ENCODE measurements at places on chromosomes 12 and 14.

DNA sequence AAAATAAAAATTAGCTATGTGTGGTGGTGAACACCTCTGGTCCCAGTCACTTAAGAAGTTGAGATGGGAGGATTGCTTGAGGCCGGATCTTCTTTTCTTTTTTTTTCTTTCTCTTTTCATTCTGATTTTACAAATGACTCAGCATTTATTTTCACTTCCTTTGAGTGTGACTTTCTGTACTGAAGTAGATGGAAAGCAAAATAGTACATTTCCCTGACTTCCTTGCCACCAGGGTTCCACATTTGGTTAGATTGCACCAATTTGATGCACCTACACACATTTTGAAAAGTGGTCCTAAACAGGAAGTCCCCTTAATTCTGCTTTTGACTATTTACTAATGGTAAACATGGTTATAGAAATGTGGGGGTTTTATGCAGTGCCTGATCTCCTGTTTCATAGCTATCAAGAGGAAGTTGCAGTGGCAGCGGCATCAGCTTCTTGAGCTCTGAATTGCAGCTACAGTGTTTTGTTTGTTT is 13.0 kb upstream of the LEMD3 start:
- no peak for DNase-seq

DNA sequence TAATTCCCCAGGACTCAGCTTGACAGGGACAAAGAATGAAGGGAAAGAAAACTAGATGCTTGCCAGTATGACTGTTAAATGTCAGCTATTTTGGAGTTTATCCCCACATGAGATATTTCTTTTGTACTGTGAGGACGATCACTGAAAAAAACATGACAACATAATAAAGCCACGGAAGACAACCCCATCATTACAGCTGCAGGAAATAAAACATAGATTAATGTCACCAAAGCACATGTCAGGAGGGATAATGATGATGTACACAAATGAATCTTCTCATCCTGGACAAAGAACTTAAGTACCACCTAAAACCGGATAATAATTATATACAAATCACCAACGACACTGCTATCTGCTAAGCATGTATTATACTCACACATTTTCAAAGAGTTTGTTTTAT is 84.6 kb upstream of the GRIP1 start:
- no peak for DNase-seq

GRCh38 chr14:36905272-36905888 is 243.7 kb downstream of the PAX9 start:
- DNase-seq: no peak

DNA sequence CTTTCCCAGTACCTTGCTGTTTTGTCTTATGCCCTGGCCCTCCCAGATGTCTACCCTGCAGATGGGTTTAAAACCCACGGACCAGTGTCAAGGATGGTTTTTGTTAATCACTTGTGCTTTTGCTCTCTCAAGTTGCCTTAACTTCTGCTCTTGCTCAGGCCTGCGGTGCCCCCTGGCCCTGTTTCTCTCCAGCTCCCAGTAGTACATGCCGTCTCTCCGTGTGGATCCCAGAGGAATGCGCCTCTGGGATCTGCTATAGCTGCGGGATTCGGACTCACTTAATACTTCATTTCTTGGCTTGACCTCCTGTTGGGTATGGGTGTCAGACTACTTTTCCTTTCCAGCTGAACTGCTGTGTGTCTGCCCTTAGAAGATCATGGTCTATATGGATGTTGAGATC is 14.5 kb downstream of the PLEKHG3 start:
- DNase-seq: no peak

DNA sequence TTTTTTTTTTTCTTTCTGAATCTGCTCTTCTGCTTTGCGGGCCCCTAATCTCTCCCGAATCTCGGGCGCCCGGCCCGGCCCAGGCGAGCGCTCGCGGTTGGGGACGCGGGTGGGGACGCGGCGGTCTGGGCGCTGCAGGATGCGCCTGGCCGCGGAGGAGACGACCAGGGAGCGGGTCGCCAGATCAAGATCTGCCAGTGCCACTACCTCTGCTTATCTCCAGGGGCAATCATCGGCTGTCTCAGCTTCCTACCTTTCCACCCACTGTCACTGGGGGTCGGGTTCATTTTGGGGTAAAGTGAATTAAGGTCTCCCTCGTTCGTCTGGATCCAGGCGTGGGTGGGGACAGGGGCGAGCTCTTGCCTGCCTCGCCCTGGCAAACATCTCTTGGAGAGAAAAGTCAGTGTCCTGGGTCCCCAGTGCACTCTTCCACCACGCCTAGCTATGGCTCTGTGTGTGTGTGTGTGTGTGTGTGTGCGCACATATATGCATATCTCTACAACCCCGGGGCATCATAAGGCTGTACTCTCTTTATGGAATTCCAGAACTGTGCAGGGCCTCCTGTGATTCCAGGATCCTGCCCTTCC is 422.3 kb downstream of the VRK1 start:
- DNase-seq: peak; percentile 2

DNA sequence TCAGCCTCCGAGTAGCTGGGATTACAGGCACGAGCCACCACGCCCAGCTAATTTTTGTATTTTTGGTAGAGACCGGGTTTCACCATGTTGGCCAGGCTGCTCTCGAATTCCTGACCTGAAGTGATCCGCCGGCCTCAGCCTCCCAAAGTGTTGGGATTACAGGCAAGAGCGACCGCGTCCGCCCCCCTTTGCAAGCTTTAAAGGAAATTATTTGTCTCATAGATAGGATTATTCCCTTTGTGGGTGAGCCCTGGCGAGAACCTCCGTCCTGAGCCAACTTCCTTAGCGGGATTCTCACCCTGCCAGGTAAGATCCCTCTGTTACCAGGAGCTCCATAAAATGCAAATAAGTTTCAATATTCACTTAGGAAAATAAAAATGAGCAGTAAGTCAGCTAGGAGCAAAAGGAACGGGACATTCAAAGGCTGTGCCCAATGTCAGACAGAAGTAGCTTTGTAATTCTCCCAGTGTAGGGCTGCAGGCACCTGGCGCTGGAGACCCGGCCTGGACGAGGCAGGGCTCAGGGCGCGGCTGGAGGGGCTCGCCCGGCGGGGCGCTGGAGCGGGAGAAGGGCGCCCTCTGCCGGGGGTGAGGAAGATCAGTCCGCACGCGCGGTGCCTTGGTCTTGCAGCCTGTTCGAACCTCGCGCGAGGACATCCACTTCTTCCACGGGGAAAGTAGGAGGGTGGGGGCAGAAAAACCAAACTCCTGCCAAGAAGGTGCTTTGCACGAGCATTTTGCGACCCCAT is 47.2 kb upstream of the PLXNC1 start:
- DNase-seq: peak; percentile 72

- peak; percentile 4 for DNase-seq
These were observed 70.7 kb upstream of the PSMA6 start for GRCh38 chr14:35221462-35221861.

GRCh38 chr12:80241576-80242273 is 142.4 kb downstream of the OTOGL start:
- peak; percentile 80 for DNase-seq

GRCh38 chr12:86407620-86408208 is 151.5 kb upstream of the MGAT4C start:
- no peak for DNase-seq

- no peak for DNase-seq
These were observed 199.0 kb downstream of the TSPAN9 start for GRCh38 chr12:3276226-3276625.

GRCh38 chr12:115357681-115358080 is 673.7 kb upstream of the TBX3 start:
- DNase-seq: no peak

- peak; percentile 7 for DNase-seq
These were observed 62.5 kb upstream of the TMEM132D start for GRCh38 chr12:129966146-129966995.

- DNase-seq: no peak
These were observed 7.1 kb downstream of the ASB2 start for GRCh38 chr14:93969082-93969828.

DNA sequence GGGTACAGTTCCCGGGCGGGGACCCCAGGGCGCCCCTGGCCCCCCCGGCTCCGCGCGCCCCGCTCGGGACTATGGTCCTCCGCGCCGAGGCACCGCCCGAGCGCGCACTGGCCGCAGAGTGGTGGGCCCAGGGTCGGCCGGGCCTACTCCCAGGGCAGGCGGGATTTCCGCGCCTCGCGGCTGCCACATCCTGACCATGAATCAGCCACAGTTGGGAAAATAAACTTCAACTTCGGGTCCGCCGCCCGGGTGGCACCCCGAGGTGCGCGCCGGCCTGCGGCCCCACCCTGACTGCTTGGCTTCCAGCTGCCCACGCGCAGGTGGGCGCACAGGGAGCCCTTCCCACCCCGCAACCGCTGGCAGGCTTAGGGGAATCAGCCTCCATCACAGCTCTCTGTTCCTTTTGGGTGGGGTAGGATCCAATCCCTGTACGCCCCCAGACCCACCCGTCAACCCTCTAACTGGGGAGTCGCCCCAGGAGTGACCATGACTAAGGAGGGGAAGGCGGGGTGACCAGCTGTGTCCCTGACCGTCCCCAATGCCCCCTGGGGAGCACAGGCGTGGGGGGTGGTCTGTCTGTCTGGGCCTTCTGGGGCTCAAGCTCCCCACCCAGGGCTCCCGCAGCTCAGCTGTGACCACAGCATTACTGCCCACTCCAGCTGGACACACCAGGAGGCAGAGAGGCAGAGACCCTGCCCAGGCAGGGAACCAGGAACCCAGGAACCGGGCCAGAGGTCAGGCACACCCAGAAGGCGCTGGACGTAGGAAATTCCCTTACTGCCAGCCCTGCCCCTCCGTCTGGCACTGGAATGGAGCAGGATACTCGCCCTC is 678 bp downstream of the INF2 start:
- no peak for DNase-seq

DNA sequence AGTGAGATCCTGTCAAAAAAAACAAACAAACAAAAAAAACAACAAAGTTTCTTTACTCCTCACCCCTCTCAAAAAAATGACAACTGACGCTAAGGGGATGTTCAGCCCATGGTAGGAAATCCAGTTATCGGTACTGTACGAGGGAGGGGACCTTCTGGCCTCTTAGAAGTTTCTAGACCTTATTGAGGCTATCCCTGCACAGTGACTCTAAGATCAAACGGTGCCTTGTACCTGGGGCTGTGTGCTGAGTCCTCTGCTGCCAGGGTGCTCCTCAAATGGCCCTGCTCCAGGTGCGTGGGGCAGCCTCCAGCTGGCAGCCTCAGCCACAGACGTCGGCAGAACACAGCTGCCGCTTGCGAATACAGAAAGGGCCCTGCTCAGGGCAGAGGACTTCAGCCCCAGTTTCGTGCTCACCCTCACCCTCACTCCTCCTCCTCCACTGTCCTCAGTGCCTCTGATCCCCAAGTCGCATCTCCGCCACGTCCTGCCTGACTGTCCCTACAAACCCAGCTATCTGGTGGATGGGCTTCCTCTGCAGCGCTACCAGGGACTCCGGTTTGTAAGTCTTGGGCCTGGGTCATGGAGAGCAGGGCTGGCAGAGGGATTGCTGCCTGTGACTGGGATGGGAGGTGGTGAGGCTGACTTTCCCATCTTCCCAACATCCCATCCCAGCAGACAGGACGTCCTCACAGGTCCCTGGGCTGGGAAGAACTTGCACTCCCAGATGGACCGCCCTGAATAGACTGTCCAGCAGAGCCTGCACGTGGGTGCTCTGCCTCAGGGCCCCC is 90.9 kb downstream of the B4GALNT3 start:
- DNase-seq: no peak

- DNase-seq: no peak
These were observed 11.6 kb downstream of the PKP2 start for GRCh38 chr12:32884962-32885361.

DNA sequence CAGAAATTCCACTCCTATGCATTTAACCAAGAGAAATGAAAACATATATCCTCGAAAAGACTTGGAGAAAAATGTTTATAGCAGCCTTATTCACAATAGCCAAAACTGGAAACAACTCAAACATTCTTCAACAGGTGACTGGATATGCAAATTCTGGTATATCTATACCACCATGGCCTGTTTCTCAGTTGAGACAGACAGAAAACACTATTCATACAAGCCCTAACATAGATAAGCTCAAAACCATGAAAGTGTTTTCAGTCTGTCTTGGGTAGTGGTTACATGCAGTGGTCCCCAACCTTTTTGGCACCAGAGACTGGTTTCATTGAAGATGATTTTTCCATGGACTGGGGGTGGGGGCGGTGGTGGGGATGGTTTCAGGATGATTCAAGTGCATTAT is 83.8 kb downstream of the SRGAP1 start:
- DNase-seq: no peak

DNA sequence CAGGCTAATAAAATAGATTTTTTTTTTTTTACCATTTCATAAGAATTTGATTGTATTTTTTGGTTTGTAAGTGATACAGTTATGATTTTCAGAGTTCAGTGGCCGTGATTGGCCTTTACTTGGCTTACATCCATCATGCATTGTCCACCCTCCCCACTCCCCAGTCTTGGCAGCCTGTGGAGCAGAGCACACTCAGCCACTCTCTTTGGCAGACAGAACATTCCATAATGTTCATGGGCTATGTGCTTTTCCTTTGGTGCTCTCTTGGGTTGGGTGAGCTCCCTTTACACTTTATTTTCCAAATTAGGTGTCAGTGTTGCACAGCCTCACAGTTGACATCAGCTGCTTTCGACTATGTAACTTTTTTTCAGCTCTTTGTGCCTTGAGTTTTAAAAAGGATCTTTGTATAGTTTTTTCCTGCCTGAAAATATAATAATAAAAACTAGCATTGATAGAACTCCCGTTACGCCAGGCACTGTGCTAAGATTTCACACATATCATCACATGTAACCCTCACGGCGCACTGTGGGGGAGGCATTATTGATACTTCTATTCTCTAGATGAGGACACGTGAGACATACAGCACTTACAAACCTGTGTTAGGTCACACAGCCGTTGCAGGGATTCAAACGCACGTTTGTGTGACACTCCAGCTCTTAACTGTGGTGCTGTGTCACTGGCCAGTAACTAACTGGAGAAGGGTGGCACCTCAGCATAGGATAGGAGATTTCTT is 21.5 kb downstream of the SUDS3 start:
- DNase-seq: no peak

DNA sequence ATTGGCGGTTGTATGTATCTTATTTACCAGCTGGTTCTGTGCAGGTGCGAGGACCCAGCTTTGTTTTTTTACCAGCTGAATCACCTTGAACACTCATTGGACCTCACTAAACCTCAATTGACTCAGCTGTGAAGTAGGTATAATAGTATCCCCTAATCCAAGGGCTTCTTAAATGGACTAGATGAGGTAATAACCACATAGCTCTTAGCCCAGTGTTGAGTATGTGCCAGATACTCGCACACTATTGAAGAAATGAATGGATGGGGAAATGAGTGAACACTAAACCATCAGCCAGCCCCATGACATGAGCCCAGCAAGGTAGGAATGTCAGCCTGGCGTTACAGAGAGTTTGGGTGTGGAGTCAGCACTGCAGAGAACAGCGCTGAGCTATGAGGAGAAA is 79.7 kb downstream of the RIMBP2 start:
- DNase-seq: no peak
